ENCODE measurements at places on chromosomes 1 and 21.

- peak; percentile 1 for DNase-seq
These were observed 225.3 kb downstream of the SPATA17 start for GRCh38 chr1:217856342-217857034.

DNA sequence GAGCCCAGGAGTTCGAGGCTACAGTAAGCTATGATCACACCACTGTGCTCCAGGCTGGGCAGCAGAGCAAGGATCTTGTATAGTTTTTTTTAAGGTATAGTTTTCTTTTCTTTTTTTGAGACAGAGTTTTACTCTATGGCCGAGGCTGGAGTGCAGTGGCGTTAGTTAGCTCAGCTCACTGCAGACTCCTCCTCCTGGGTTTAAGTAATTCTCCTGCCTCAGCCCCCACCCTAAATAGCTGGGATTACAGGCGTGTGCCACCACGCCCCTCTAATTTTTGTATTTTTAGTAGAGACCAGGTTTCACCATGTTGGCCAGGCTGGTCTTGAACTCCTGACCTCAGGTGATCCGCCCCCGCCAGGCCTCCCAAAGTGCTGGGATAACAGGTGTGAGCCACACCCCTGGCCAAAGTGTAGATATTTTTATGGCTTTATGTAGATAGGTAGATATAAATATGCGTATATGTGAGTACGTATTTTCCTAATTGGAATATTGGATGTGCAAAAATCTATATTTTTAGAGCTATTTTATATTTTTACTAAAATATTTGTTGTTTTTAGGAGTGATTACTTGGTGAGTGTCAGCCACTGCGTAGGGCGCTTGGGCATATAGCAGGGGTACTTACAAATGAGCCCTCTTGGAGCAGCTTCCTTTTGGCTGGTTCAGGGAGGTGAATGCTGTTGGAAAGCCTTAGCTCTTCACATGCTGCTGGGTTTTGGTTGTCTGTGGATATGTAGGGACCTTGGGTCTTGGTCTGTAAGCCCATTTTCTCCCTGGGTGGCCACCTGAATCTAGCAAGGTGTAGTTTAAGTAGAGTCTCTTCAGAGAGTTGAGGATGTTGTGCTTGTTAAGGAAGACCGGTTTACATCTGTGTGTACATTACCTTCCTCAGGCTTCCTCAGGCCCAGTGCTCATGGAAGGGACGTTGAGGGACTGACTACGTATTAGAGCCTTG is 9.5 kb downstream of the KDM4A start:
- DNase-seq = no peak

DNA sequence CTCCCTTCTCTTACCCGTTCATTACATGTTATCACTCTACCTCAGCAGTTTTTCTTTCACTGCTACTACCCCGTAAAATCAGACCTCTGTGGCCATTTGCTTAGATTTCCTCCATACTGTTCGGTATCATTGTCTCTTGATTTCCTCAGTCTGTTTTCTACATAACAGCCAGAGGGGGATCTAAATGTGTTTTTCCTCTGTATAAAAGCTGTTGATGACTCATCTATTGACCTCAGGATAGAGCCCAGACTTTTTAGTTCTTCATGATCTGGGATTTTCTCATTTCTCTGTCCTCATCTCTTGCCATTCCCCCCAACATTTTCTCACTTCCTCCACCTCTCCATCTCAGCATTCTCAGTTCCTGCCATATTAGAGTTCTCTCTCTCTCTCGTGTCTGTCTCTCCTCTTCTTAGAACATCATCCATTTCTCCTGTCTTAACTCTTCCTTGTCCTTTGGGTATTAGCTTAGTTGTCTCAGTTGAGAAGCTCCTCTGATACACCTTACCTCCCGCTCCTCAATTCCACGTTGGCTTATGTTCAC is 10.5 kb downstream of the OTUD3 start:
- peak; percentile 43 for DNase-seq

DNA sequence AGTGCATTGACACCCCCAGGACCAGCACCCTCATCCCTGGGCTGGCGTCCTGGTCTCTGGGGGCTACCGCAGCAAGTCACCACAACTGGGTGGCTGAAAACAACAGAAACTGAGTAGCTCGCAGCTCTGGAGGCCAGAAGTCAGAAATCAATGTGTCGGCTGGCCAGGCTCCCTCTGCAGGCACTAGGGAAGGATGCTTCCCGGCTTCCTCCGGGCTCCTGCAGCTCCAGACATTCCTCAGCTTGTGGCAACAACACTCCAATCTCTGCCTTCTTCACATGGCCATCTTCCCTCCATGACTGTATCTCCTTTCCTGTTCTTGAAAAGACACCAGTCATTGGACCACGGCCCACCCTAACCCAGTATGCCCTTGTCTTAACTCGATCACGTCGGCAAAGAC is 224.2 kb downstream of the NPHP4 start:
- DNase-seq = no peak

DNA sequence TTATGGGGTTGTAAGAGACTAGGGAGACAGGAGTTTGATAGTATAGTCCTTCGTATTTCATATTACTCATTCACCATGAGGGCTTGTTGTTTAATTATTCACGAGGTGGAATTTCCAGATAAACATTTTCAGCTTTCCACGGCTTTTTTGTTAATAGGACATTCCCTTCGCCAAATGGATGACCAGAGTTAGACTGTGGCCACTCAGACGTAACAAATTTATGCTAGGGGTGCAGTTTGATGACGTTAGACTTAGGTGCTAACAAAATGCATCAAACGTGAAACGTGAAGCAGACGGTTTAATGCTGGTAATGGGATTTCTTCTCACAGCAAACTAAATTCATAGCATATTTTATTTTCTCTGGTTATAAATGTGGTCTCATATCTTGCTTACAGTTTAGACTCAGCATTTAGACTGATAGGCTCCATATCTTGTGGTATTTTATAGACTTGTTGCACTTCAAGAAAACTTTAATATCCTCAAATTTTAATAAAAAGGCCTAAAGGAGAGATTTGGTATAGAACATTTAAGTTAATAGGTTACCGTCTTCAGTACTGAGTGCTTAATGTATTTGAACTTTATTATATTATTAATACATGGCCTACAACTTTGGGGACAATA is 2.3 kb downstream of the DHX9 start:
- peak; percentile 54 for DNase-seq

GRCh38 chr1:1085171-1085841 is 11.2 kb upstream of the RNF223 start:
- DNase-seq = no peak
